ENCODE measurements at places on chromosomes 16 and 17.

GRCh38 chr16:20611350-20611902 is 35.3 kb upstream of the ACSM2B start:
- DNase-seq = peak; percentile 89
- H3K27me3 ChIP-seq = no peaks in the 10 kb centered on the region
- no peaks in the 10 kb centered on the region for H3K36me3 ChIP-seq
- H3K4me3 ChIP-seq = peak overlapping the region; percentile 41
- H3K27ac ChIP-seq = peak overlapping the region; percentile 95

GRCh38 chr16:65307286-65307685 is 185.4 kb upstream of the CDH11 start:
- no peaks in the 10 kb centered on the region for H3K36me3 ChIP-seq
- H3K27me3 ChIP-seq = no peaks in the 10 kb centered on the region
- H3K4me1 ChIP-seq = no peaks in the 10 kb centered on the region
- no peak overlapping the region for H3K4me3 ChIP-seq
- no peak for DNase-seq

DNA sequence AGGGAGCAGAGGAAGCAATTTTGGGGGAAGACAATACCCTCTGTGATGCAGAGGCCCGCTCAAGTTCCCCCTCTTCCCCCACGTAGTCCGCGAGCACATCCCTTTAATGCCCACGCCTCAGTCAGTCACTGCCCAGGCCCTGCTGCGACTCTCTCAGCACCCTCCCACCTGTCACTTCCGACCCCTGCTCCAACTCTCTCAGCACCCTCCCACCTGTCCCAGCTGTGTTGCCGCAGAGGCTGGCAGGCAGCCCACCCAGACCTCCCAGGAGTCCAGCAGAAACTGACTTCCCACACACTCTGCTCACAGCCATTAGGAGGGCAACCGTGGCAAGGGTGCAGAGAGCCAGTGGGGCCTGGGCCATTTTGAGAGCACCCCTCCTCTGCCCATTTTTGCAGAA is 92.7 kb downstream of the WSCD1 start:
- H3K4me3 ChIP-seq = no peak overlapping the region
- no peak overlapping the region for H3K27ac ChIP-seq
- H3K36me3 ChIP-seq = no peaks in the 10 kb centered on the region
- peaks cover 45% of the 10 kb centered on the region for H3K27me3 ChIP-seq

- H3K27ac ChIP-seq = no peak overlapping the region
- no peaks in the 10 kb centered on the region for H3K27me3 ChIP-seq
- no peak overlapping the region for H3K4me3 ChIP-seq
- H3K4me1 ChIP-seq = no peaks in the 10 kb centered on the region
Measured at GRCh38 chr17:5869041-5869745, 201.0 kb upstream of the WSCD1 start.

DNA sequence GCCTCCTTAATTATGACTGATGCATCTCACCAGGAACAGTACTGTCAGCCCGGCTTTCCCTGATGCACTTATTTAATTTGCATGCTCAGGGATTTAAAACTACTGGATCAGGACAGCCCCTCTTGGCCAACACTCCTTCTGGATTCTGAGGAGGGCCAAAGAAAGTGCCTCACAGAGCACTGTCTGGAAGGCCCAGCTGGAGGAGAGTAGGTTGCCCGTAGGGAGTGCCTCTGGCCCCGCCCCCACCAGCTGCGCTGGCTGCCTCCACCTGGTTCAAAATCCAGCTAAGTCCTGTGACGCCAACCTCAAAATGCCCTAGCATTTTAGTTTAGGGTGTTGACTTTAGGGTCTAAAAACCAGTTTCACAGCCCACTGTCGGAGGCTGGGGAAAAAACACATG is 49.4 kb upstream of the SREBF1 start:
- no peak overlapping the region for H3K27ac ChIP-seq
- H3K4me3 ChIP-seq = no peak overlapping the region
- H3K27me3 ChIP-seq = no peaks in the 10 kb centered on the region
- no peaks in the 10 kb centered on the region for H3K4me1 ChIP-seq
- DNase-seq = no peak

DNA sequence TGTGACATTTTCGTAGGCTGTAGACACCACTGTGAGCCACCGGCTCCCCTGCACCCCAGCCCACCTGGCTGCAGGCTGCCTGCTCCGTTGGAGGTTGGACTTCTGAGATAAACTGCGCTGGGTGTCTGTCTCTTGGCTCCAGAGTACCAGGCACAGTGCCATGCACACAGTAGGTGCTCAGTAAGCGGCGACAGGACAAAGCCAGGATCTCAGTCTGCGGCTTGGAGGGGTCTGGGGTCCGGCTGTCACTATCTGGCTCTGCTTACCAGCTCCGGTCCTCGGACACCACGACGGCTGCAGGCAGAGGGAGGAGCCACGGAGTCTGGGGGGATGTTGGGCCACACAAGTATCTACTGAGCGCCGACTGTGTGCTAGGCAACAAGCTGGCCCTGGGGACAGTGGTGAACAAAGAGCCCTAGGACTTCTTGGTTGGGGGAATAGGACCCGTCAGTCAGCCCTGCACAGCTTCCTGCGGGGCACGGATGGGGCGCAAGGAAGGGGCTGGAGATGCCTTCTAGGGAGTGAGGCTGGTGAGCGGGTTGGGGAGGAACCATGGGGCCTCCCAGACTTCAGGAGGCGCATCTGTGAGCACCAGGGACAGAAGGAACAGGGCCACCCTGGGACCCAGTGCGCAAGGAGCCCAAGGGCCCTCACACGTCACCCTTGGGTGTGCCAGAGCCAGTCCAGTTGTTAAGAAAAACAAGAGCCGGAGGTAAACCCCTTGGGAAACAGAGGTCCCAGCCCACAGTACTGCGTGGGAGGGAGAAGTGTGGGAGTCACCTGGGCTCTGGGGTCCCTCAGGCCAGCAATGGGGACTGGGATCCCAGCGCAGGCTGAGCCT is 17.3 kb downstream of the JPH3 start:
- no peak for DNase-seq
- H3K27ac ChIP-seq = no peak overlapping the region
- H3K4me3 ChIP-seq = no peak overlapping the region
- no peaks in the 10 kb centered on the region for H3K36me3 ChIP-seq
- H3K4me1 ChIP-seq = no peaks in the 10 kb centered on the region
- no peaks in the 10 kb centered on the region for H3K27me3 ChIP-seq

GRCh38 chr16:16925432-16925831 is 545.3 kb downstream of the XYLT1 start:
- no peaks in the 10 kb centered on the region for H3K4me1 ChIP-seq
- no peaks in the 10 kb centered on the region for H3K36me3 ChIP-seq
- no peak overlapping the region for H3K27ac ChIP-seq

DNA sequence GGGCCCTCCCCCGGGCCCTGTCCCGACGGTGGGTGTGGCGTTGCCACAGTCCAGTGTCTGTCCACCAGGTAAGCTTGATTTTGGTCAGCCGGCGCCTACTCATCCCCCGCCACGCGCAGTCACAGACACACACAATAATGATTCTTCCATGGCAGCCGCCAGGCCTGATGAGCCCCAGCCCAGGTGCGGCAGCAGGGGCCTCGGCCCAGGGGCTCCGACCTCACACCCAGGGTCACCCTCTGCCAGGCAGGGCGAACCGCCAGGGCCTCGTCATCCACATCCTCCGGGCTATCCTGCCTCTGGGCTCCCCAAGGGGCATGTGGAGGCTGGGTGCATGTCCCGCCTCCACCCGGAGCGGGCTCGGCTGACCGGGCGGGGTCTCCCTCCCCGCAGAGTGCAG is 7.5 kb downstream of the TPSG1 start:
- DNase-seq = no peak
- H3K27ac ChIP-seq = no peak overlapping the region
- no peaks in the 10 kb centered on the region for H3K4me1 ChIP-seq
- no peaks in the 10 kb centered on the region for H3K27me3 ChIP-seq

DNA sequence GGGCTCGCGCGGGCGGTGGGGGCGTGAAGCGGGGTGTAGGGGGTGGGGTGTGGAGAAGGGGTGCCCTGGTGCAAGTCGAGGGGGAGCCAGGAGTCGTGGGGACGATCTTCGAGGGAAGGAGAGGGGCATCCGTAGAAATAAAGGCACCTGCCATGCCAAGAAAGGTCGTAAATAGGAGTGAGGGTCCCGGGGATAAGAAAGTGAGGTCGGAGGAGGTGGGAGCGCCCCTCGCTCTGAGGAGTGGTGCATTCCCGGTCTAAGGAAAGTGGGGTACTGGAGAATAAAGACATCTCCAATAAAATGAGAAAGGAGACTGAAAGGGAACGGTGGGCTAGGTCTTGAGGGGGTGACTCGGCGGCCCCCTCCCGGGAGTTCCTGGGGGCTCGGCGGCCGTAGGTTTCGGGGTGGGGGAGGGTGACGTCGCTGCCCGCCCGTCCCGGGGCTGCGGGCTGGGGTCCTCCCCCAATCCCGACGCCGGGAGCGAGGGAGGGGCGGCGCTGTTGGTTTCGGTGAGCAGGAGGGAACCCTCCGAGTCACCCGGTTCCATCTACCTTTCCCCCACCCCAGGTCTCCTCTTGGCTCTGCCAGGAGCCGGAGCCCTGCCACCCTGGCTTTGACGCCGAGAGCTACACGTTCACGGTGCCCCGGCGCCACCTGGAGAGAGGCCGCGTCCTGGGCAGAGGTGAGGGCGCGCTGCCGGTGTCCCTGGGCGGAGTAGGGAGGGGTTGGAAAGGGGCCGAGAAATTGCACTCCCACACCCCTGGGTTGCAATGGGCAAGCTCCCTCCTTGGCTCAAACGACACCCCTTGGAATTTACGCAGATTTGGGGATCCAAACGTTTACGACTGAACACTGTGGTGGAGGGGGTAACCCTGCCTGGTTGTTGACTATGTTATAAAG is 888 bp downstream of the CDH1 start:
- no peaks in the 10 kb centered on the region for H3K36me3 ChIP-seq
- no peak overlapping the region for H3K27ac ChIP-seq
- peaks cover 49% of the 10 kb centered on the region for H3K27me3 ChIP-seq
- H3K4me1 ChIP-seq = peaks cover 15% of the 10 kb centered on the region
- no peak for DNase-seq

DNA sequence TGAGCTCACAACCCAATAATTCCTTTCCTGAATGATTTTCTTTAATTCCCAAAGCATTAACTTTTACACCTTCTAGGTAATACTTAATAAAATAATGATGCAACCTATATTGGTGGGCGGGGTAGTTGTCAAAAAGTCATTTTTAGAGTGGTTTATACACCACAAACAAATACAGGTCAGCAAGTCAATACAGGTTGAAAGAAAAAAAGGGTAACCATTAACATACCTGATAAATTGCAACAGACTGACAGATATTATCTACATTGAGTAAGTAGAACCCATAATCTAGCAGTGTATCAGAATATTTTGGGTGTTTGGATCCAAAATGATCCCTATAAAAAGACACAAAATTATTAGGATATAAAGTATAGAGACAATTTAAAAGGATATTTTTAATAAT is 39.3 kb downstream of the CHCT1 start:
- no peak overlapping the region for H3K27ac ChIP-seq
- peaks cover 76% of the 10 kb centered on the region for H3K36me3 ChIP-seq
- H3K27me3 ChIP-seq = no peaks in the 10 kb centered on the region
- no peak for DNase-seq

GRCh38 chr17:19728084-19728495 is 11.7 kb upstream of the SLC47A2 start:
- H3K4me1 ChIP-seq = peaks cover 37% of the 10 kb centered on the region
- H3K36me3 ChIP-seq = no peaks in the 10 kb centered on the region
- H3K4me3 ChIP-seq = no peak overlapping the region
- peak; percentile 94 for DNase-seq

DNA sequence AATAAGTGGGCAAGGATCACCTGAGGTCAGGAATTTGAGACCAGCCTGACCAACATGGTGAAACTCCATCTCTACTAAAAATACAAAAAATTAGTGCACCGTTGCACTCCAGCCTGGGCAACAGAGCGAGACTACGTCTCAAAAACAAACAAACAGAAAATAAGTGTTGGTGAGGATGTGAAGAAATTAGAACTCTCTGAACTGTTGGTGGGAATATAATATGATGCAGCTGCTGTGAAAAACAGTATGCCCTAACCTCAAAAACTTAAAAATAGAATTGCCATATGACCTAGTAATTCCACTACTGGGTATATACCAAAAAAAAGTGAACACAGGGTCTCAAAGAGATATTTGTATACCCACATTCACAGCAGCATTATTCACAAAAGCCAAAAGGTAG is 26.1 kb downstream of the GLG1 start:
- H3K36me3 ChIP-seq = no peaks in the 10 kb centered on the region
- no peaks in the 10 kb centered on the region for H3K27me3 ChIP-seq
- no peak for DNase-seq
- no peak overlapping the region for H3K4me3 ChIP-seq
- H3K4me1 ChIP-seq = no peaks in the 10 kb centered on the region
- no peak overlapping the region for H3K27ac ChIP-seq

DNA sequence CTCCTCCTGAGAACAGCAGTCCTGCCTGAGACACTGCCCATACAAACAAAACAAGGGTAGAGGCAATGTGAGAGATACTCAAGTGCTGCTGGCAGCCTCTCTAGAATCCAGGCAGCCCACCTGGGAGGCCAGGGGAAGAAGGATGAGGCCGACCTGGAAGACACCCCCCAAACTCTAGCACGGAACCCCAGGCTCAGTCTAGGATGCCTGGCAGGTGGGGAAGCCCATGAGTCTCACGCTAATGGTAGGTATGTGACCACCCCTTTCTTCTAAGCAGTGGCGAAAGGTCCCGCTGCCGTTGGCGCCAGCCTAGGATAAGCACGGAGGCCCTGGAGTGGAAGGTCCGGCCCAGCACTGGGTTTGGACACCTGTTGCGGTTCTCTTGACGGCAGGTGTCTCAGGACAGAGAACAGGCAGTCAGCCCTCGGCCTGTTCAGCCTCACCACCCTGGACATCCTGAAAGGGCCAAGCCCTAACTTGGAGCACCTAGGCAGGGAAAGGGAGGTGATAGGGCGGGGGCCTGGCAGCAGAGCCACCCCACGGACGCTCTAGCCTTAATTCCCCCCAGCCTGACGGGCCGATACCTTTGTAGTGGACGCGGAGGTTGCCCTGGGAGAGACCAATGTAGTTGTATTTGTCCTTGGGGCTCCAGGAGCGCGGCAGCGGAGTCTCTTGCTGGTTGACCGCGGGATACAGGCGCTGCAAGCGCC is 487 bp downstream of the RANBP10 start:
- H3K27me3 ChIP-seq = no peaks in the 10 kb centered on the region
- H3K36me3 ChIP-seq = peaks cover 5% of the 10 kb centered on the region
- peak overlapping the region; percentile 91 for H3K4me3 ChIP-seq
- DNase-seq = no peak

DNA sequence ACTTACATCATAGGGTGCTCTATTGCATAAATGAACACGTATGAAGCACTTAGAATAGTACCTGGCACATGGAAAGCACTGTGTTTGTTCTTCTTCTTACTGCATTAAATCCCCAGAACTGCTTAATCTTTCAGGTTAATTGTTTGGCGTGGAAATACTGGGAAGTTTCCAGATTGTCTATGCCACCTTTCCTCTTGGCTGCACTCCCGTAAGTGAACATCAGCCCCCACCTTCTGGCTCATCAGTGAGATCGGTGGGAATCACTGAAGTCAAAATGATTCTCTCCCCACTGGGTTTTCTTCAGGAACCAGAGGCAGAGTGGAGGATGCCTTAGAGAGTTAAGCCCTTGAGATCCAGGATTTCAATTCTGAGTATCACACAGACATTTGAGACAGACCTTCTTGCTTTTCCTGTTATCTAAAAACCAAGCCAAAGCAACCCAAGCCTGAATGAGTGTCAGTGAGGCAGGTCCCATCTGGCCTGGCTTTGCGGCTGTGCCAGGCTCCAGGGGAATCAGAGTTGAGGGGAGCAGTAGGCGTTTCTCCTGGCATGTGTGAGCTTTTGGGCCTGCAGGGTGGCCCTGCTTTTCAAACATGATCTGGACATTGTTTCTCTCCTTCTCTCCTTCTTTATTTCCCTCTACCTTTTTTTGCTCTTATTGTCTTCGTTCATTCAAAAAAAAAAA is 59.1 kb downstream of the OTOA start:
- no peaks in the 10 kb centered on the region for H3K27me3 ChIP-seq
- no peak for DNase-seq
- H3K27ac ChIP-seq = no peak overlapping the region
- no peak overlapping the region for H3K4me3 ChIP-seq

Measured in tibial artery (tissue), 4 donors.